ENCODE measurements at places on chromosomes 6 and 20.

- DNase-seq, result no peak
Observed at GRCh38 chr6:101676187-101676586, 282.7 kb downstream of the GRIK2 start.

GRCh38 chr6:123529843-123530242 lies 106.9 kb downstream of the TRDN start:
- no peak for DNase-seq

DNA sequence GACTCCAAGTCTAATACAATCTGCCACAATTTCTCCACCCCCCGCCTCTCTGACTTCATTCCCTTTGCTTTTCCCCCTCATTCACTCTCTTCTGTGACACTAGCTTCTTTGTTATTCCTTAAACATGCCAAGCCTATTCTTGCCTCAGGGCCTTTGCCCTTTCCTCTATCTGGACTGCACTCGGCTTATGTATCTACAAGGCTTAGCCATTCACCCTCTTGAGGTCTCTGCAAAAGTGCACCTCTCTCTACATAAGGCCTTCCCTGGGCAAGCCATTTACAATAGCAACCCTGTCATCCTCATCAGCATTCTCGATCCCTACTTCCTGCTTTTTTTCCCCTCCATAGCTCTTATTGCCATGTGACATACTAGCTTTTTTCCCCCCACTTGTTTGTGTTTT lies 168.9 kb downstream of the PDSS2 start:
- no peak for DNase-seq

GRCh38 chr6:111942561-111942960 lies 69.3 kb upstream of the FYN start:
- DNase-seq, result no peak

- DNase-seq, result no peak
Observed at GRCh38 chr20:32855387-32855786, 3.3 kb upstream of the EFCAB8 start.

- DNase-seq, result no peak
Observed at GRCh38 chr20:55513954-55514353, 491.4 kb downstream of the CBLN4 start.

DNA sequence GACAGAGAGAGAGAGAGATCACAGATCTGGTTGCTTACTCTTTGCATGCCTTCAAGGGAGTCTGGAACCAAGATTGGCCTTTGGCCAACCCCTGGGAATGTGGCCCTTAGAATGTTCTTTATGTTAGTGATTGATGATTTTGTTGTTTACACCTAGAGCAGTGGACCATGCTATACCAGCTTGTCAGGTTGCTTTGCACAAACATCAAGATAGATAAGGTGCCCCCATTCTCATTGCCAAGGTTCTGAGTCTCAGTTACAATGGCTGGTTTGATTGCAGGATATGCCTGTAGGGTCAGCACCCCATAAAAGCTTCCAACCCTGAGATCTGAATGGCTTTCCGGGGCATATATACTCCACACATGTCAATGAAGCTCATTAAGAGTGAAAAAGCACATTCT lies 53.5 kb upstream of the SLC2A12 start:
- no peak for DNase-seq
